ENCODE measurements at places on chromosomes 12 and 14. TPM values are rescaled to one million over a fixed set of nuclear protein-coding genes. Genes with fewer than 3 reads are reported as not detected.
A peak's percentile ranks its signal among the peaks of the same experiment; 100 is the strongest.

DNA sequence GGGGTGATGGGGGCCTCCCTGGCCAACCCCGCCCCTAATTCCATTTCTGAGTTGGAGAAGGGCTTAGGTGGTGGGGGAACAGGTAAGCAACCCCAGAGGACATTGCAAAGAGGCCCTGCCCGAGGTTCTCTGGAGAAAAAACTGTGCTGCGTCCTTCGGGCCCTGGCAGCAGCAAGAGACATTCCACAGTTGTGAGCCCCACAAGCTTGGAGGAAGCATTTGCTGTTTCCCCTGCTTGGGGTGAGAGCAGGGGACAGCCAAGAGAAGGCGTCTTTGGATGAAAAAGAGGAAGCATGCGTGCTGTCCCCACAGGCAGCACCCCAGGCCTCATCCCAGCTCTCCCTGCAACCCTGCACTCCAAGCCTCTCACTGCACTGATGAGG lies 1.3 kb downstream of the BDKRB2 start:
- peak; percentile 30 for DNase-seq

DNA sequence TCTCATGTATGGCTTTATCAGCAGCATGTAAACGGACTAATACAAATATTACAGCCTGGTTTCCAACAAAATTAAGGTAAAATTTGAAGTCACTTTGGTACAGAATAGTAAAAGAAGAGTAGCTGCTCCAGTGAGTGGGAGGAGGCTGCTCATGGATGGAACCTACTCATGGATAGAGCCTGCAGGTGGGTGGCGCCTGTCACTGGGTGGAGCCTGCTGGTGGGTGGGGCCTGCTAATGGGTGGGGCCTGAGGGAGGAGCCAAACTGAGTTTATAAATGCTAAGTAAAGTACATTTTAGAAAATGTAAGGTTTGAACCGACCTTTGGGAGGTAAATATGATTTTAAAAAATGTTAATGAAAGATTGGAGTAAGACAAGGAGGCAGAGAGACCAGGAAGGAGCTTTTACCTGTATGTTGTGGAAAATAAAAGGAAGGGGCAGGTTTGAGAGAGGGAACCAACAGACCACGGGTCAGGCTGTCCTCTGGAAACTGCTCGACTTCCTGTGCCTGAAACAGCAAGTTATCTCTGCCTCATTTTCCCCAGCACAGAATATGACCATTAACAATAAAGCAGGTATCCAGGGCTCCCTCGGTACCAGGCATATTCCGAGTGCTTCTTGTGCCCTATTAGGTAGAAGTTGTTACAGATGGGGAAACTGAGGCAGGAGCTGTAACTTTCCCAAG lies 55.9 kb upstream of the SEL1L start:
- DNase-seq, result no peak

GRCh38 chr12:105995961-105996431 lies 142.8 kb downstream of the NUAK1 start:
- peak; percentile 22 for DNase-seq

GRCh38 chr12:46365951-46366379 lies 6.6 kb downstream of the SLC38A2 start:
- no peak for DNase-seq

DNA sequence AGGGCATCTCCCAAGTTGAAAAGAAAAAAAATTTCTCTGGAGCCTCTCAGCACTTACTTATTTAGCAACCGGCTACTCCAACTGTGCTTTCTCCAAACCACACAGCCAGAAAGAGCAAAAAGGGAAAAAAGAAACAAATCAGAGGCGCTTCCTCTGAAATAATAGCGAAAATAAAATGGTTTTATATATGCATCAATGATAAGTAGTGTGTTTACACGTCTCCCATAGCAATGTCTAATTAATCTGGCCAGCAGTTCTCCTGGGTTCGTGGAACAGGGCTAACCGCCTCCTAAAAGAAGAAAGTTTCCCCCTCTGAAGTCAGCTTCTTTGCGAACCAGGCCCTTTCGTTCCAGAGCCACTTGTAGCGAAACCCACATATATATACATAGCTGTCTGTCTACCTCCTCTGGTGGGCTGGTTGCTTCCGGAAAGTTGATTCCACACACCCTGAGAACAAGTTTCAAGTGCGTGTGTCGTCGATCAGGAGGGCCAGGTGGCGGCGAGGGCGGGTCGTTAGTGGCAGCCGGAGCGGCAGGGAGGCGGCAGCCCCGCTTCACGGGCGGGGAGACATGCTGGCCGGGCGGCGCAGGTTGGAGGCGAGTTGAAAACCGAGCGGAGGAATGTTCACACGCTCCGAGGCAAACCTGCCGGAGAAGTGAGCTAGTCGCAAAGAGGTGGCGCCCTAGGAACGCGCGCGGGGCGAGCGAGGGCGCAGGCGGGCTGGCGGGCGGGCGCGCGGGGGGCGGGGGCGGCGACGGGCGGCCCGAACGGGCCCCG lies 2.7 kb downstream of the PTHLH start:
- DNase-seq, result peak; percentile 94

- DNase-seq, result no peak
These were observed 86.4 kb upstream of the NOS1 start for GRCh38 chr12:117447665-117448366.

- no peak for DNase-seq
These were observed 108.7 kb upstream of the MAP1LC3B2 start for GRCh38 chr12:116450406-116450910.

DNA sequence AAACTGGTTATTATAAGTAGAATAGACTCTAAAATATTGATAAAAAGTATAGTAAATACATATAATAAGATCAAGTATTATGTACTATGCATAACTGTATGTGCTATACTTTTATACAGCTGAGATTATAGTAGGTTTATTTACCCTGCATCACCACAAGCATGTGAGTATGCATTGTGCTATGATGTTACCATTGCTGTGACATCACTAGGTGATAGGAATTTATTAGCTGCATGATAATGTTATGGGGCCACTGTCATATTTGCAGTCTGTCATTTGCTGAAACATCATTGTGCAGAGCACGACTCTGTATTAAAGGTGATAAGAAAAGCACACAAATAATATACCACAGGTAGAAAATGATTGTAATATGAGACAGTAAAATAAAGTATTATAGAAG lies 385.6 kb downstream of the ZFP36L1 start:
- DNase-seq, result no peak

DNA sequence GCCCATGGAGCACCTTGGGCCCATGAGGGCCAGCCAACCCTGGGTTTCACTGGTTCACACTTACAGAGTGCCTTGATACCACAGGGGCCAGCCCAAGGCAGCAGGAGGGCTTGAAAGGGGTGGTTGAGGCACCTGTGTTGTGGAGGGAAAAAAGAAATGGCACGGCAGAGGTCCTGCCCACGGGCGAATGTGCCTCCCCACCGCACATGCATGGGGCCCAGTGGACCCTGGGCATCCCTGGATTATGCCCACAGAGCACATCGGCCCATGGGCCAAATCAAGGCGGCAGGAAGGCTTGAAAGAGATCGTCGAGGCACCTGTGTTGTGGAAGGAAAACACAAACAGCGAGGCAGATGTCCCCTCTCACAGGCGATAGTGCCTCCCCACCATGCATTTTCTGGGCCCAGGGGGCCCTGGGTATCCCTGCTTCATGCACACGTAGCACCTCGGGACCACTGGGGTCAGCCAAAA lies 378.1 kb downstream of the ALG10 start:
- DNase-seq, result peak; percentile 1

- DNase-seq, result no peak
These were observed 203.7 kb downstream of the PTPRO start for GRCh38 chr12:15526033-15526432.

DNA sequence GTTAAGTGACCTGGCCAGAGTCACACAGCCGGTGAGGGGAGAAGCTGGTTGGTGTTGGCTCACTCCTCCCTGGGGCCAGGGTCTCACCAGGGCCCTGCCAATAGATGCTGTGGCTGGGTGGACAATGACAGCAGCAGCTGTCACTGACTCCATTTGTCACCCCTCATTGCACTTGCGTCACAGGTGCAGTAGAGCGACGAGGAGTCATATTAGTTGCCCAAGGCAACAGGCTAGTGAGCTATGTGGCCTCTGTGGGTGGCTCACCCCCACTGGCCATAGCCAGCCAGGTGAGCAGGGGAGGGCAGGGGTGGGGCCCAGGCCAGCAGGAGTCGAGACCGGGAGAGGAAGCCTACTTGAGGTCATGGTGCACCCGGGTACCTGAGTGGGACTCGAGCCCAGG lies 9.7 kb downstream of the SLC25A47 start:
- DNase-seq, result no peak

GRCh38 chr14:85057221-85057620 lies 472.7 kb upstream of the FLRT2 start:
- no peak for DNase-seq

- no peak for DNase-seq
These were observed 11.0 kb downstream of the DCTN2 start for GRCh38 chr12:57535764-57536596.

PTPRQ gene
- not detected for total RNA-seq

C12orf54 gene
- not detected for total RNA-seq

TMEM52B gene
- 0.57 TPM for total RNA-seq

Data from Daoy (cell line).